ENCODE measurements at places on chromosomes 7 and 10.

DNA sequence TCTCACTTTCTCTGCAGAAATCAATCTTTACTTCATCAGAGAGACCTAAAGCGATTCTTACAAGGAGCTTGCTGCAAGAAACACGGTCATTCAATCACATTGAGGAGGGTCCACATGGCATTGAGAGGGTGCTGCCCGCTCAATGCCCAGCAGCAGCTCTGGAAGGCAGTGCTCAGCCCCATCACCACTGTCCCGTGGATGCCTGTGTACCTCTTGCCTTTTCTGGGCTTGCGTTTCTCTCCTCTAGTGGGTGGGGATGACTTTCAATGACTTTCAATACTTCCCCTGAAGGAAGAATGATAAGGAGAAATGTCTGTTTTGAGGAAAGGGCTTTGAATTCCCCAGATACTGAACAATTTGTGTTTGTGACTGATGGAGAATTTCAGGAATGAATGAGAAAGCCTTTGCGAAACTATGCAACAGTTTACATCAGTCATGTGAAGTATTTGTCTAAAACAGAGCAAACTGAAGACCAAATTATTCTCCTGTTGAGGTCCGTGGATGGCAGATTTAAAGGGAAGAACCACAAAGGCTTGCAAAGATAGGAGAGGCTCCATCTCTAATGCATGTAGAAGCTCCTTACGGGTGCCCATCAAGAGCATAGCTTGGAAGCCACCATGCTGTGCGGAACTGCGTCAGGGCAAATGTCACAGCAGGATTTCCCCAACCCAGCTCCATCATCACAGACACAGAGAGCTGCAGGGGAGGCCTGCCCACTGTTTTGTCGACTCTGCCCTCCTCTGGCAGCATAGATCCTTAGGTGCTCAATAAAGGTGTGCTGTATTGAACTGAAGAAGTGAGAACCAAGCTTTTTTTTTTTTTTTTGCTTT, 6.6 kb upstream of the ZNF22 start:
- no peak for DNase-seq

GRCh38 chr7:155348806-155349205, 51.1 kb downstream of the INSIG1 start:
- DNase-seq: no peak

GRCh38 chr10:86362586-86363183, 3.9 kb downstream of the GRID1 start:
- DNase-seq: no peak

- DNase-seq: no peak
Measured at GRCh38 chr7:142807855-142808460, 37.2 kb downstream of the PRSS2 start.

DNA sequence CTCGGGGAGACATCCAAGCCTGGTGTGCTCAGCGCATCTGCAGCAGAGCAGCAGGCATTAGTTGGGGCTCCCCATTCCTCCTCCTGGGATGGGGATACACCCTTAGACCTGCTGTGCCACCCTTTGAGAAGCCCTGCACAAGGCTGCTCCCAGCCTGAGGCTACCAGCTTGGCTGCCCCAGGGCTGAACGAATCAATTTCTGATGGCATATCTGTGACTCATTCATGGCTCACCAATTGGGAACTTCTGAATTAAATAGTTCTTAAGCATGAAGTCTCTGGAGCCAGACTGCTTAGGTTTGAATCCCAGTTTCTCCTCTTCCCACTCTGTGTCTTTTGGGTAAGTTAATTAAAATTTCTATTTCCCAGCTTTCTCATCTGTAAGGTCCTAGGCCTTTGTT, 16.3 kb upstream of the GLI3 start:
- no peak for DNase-seq

GRCh38 chr7:128267595-128267924, 26.5 kb downstream of the LEP start:
- DNase-seq: no peak

DNA sequence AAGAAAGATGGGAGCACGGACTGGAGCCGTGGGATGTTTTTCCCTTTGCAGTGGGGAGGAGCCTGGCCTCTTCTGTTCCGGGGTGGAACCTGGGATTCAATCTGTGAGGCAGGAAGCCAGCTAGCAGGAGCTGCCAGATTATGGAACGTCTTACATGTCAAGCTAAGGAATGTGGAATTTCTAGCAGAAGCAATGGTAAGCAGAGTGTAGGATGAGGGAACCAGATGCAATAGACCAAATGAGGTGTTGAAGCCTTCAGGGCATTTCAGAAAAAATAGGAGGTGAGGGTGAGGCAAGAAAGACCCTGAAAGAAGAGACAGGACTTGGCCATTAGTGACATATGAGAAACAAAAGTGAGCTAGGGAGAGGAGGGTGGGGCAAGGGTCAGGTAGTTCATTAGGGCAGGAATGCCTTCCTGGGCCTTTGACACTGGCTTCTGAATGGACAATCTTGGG, 105.5 kb downstream of the CHN2 start:
- DNase-seq: no peak

DNA sequence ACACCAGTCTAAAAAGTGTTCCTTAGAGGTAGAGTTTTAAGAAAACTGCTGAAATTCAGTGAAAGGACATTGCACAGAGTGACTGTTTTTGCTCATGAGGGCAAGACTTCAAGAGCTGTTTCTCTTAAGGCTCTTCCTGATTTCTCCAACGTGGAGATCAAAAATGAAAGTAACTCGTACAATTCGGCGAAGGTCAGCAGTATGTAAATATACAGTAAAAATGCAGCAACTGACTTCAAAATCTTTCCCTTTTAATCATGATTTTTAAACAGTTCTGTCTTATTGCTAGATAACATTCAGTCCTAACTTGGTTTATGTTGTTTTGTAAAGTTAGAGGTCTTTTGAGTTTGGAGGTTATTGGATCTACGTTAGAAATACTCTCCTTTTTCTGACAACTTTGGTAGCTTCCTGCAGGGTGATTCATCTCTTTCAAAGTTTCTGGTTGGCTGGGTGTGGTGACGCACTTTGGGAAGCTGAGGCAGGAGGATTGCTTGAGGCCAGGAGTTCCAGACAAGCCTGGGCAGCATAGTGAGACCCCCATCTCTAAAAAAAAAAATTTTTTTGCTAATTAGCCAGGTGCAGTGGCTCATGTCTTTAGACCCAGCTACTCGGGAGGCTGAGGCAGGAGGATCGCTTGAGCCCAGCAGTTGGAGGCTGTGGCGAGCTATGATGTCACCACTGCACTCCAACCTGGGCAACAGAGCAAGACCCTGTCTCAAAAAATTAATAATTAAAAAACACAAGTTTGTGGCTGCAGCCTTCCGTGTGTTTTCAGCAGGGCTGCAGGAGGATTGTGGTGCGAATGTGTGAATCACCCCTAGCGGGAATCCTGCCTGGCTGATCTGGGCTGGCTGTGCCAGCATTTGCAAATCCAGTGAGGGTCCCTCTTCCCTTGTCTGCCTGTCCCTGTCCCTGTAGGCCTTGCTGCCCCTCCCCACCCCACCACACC, 29.2 kb upstream of the AP5Z1 start:
- no peak for DNase-seq

- no peak for DNase-seq
Measured at GRCh38 chr7:102152672-102153598, 133.7 kb upstream of the SH2B2 start.

GRCh38 chr10:116679351-116679750, 58.6 kb downstream of the PNLIPRP2 start:
- no peak for DNase-seq

GRCh38 chr7:80879849-80880248, 39.0 kb downstream of the SEMA3C start:
- DNase-seq: no peak

DNA sequence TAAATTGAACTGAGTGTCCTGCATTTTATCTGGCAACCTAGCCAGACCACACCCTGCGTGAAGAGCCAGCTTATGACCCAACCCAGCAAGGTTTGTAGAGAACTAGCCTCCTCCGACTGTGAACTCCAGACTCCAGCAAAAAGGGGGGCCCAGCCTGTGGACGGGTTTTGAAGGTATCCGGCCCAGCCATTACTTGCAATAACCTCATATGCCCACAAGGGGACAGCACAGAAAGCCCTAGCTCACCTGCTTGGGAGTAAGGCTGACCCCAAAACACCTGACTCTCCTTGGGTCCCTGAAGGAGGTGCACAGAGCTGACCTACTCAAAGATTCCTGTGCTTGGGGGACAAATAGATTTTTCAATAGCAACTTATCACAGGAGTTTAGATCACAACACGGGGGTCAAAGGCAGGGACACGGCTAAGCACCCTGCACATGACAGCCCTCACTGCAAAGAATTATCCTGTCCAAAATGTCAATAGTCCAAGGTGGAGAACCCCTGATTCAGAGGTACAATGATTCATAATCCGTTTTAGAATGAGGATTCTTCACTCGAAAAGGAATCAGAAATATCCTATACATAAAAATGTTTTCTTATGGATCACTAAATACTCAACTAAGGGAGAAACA, 4.6 kb downstream of the TRPV6 start:
- DNase-seq: no peak

DNA sequence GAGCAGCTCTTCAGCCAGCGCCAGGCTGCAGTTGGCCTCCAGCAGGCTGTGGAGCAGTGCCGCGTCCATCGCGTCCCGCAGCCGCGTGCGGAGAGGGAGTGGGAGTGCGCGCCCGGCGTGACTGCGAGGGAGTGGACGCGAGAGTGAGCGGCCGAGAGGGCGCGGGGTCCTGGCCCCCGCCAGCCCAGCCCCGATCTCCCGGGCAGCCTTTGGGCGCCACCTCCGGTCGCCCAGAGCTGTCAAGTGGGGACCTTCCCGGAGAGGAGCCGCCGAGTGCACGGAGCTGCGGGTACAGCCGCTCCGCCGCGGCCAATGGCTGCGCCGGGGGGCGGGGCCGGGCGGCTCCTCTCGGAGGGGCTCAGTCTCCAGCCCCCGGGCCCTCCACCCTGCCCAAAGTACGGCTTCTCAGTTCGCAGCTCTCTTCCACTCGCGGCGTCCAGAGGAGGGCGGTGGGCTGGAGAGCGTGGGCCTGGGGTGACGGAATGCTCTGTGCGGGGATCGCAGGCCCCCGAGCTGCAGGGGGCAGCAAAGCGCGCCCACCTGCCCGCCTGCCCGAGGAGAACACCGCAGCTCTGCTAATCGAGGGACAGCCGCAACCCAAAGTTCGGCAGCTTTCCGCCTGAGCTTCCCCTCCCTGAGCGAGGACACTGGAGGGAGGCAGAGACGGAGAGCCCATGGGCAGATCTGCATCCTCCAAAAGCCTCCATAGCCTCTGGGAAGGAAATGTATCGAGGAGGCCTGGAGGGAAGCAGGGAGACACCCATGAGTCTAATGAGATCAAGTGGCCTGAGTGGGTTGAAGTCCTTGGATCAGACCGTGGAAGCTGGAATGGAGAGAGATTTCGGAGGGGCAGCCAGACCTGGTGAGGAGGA, at the start of gene CRHR2:
TSS of gene CRHR2 (minus strand) at position 245 of the 872 bp plus-strand sequence. CDS start at position 69, 176 bp downstream.
- no peak for DNase-seq

GRCh38 chr10:100766693-100767421, 21.5 kb downstream of the PAX2 start:
- DNase-seq: no peak

GRCh38 chr10:119817991-119818888, 54.4 kb downstream of the MCMBP start:
- DNase-seq: no peak

DNA sequence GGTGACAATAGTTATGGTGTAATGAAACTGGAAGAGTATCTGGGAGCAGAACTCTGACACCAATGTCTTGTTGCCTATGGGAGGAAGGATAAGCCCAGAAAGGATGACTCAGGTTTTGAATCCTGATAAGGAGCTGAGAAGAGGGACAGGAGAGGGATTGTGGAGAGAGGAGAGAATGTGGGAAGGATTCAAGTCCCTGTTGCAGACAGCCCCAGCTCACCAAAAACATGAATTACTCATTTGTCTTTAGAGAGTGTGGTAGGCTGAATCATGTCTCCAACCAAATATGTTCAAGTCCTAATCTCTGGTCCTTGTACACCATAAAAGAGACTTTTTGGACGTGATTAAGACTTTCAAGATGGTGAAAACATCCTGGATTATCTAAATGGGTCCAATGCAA, 206.9 kb upstream of the PHYHIPL start:
- no peak for DNase-seq

GRCh38 chr7:99825452-99825851, 2.4 kb upstream of the CYP3A43 start:
- no peak for DNase-seq

- no peak for DNase-seq
Measured at GRCh38 chr7:66466081-66466600, 162.5 kb upstream of the KCTD7 start.

- DNase-seq: no peak
Measured at GRCh38 chr10:62691336-62691735, 113.2 kb upstream of the ADO start.

DNA sequence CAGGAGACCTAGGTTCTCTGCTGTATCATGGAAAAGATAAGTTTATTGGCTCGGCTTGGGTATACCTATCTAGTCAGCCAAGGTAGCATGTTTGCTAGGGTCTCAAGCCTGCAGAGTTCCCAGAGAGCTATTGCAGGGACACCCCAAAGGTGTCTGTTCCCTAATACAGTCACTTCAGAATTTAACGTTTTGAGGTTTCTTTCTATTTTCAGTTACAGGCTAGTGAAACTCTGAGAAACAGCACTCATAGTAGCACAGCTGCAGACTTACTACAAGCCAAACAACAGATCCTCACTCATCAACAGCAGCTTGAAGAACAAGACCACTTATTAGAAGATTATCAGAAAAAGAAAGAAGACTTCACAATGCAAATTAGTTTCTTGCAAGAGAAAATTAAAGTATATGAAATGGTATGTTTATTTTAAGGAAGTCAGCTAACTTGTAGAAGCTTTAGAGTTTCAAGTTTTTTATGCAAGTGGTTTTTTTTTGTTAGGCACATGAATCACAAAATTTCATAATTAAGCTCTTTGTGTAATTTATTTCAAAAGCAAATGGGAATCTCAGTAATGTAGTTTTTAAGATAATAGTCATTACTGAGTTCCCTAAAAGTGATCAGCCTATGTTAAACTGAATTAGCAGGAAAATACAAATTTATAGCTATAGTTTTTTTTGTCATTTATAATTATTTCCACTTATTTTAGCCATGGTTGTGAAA, 54.9 kb downstream of the AKAP9 start:
- no peak for DNase-seq

- DNase-seq: no peak
Measured at GRCh38 chr7:148356303-148356702, 234.3 kb upstream of the C7orf33 start.

DNA sequence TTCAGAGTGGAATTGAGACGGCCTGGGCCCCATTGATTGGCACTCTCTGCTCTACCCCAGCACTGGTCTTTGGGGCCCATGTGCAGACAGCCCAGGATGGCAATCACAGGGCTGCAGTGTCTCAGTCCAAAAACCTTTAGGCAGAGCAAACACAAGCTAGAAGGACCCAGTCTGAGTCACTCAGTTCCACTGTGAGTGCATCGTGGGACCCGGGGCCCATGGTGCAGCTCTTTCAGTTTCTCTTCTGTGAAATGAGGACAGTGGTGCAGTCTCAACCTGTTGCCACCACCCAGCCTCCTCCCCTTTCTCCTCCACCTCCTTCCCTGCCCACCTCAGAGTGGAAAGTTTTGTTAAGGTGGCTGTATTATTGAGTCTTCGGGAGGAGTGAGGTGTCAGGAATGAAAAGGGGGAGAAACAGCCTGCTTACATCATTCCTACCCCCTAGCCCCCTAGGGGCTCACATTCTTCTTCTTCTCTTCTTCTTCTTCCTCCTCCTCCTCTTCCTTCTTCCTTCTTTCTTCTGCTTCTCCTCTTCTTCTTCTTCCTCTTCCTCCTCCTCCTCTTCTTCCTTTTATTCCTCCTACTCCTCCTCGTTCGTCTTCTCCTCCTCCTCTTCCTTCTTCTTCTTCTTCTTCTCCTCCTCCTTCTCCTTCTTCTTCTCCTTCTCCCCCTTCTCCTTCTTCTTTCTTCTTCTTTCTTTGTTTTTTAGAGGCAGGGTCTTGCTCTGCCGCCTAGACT, 19.5 kb upstream of the CARD11 start:
- peak; percentile 77 for DNase-seq

- no peak for DNase-seq
Measured at GRCh38 chr7:14748461-14748860, 154.1 kb downstream of the DGKB start.
